ENCODE measurements at places on chromosomes 1 and 21.

- no peak for DNase-seq
Observed at GRCh38 chr1:68319907-68320306, 87.6 kb upstream of the WLS start.

DNA sequence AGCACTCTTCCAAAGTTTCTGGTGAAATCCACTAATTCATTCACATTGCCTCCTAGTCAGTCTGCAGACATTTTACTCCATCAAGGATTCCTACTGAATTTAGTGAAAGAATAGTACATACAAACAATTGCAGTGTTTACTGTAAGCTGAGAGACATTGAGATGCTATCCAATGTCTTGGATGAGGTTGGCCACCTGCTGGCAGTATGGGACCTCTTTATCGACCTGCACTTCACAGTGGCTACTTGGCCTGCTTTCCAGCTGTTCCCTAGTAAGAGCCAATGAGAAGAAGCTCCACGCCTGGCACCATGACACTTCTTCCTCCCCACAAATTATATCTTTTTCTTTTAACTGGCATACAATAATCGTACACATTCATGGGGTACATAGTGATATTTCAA lies 51.5 kb upstream of the LRIF1 start:
- DNase-seq = no peak

DNA sequence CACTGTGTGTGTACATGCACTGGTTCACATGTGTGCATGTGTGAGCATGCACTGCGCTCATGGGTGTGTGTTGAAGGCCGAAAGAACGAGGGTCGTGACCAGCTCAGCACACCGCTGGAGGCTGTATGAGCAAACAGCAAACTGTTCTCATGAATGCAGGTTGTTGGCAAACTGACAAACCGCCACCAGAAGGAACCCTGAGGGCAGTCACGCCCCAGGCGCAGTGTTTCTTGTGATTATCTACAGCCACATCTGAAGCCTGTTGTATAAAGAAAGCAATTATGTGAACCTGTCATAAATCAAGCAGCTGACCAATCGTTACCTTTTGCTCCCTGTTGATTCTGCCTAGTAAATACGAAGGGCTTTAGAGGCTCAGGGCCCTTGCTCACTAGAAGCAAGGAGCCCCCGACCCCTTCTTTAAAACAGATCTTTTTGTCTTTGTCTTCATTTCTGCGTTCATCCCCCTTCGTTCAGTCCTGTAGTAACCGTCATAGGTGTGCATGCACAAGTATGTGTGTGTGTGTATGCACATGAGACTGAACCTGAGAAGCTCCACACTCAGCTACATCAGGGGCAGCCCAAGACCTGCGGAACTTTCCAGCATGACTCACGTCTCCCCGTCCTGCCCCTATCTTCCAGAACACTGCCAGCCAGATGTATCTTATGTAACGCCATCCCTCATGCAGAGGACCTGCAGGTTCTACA lies 16.8 kb upstream of the RIPK4 start:
- DNase-seq = no peak

DNA sequence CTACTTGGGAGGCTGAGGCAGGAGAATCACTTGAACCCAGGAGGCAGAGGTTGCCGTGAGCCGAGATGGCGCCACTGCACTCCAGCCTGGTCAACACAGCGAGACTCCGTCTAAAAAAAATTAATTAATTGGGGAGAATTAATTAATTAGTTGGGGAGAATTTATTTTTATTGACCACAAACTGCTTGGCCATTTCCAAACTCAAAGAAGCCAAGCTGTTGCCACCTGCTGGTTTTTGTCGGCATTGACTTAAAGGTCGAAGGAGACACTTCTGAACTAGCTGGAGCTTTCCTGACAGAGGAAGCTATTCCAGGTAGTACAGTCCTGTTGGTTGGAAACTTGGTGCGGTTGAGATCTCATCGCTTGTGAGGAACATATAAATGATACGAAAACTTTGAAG lies 13.1 kb downstream of the MAP1LC3C start:
- no peak for DNase-seq

- DNase-seq = no peak
Observed at GRCh38 chr21:25732091-25732760, 2.5 kb downstream of the ATP5PF start.

DNA sequence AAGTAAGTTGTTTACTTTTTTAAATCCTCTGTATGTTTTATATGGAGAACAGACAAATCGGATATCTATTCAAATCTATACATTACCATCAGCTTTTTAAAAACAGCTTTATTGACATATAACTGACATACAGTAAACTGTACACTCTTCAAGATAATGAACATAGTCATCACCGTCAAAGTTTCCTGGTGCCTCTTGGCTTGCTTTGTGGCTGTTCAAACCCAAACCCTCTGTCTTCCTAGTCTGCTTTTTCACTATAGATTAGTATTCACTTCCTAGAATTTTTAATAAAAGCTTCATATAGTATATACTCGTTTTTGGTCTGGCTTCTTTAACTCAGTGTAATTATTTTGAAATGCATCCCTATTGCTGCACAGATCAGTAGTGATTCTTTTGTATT lies 56.4 kb upstream of the TPTE start:
- no peak for DNase-seq

DNA sequence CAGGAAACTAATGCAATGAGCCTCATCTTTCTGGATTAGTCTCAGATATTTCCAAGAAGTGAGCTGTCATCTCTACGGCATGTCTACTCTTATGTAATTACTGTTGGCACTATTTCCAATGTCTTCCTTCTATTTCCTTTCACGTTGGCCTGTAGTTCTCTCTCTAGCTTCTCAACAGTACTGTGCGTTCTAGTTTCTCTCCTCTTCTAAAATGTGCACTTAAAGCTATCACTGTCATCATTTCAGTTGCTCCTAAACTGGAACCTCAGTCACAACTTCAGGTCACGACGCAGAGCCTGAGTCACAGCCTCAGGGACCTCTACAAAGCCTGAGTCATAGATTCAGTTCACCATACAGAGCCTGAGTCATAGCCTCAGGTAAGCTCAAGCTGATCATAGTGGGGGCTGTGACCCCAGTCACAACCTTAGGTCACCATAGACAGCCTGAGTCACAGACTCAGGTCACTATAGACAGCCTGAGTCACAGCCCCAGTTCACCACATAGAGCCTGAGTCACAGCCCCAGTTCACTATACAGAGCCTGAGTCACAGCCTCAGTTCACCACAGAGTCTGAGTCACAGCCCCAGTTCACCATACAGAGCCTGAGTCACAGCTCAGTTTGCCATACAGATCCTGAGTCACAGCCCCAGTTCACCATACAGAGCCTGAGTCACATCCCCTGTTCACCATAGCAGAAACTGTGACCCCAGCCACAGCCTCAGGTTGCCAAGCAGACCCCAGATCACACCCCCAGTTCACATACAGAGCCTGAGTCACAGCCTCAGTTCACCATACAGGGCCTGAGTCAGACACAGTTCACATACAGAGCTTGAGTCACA lies 13.0 kb downstream of the WNT9A start:
- DNase-seq = no peak

GRCh38 chr1:151819976-151820623 lies 11.5 kb downstream of the RORC start:
- no peak for DNase-seq

DNA sequence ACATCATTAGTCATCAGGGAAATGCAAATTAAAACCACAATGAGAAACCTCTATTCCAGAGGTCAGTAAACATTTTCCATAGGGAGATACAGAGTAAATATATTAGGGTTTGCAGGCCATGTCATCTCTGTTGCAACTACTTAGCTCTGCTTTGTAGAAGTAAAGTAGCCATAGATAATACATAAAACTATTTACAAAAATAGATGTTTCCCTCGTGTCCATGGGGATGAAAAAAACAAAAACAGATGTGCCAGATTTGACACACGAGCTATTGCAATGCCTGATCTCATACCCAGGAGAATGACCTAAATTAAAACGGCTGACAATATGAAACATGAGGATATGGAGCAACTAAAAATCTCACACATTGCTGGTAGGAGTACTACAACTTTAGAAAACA lies 17.3 kb downstream of the LTN1 start:
- DNase-seq = no peak

DNA sequence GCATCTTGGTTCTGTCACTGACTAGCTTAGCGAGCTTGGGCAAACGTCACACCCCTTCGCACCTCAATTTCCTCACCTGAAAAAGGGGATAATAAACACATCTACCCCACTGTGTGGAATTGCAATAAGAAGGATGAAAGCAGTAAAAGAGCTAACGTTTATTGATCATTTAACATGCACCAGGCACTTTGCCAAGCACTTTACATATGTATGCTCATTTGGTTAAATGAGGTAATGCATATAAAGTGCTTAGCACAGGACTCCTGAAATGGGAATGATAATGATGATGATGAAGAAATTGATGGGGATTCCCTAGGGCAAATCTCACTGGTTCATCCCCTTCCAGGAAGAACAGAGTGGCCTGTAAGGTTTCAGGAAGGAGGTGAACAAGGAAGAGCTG lies 4.8 kb downstream of the NKAIN1 start:
- no peak for DNase-seq

DNA sequence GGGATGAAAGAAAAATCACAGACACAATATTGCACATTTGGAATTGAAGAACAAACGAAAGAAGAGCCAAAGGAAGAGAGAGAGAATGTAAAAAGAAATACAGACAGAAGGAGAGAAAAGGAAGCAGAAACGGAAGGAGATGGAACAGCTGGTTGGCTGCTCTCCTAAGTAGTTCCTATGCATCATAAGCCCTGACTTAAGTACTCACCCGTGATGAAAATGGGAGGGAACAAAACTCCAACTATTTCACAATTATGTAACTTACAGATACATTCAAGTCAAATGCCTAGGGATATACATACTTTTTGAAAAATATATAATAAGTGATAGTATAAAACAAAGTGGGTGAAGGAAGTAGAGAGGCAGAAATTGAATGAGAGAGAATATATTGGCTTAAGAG lies 88.5 kb downstream of the TTLL7 start:
- DNase-seq = no peak

GRCh38 chr1:1020000-1020404 lies at the start of gene AGRN:
AGRN (plus strand) TSS chr1:1020120; CDS start chr1:1020173, 53 bp downstream.
- DNase-seq = no peak

DNA sequence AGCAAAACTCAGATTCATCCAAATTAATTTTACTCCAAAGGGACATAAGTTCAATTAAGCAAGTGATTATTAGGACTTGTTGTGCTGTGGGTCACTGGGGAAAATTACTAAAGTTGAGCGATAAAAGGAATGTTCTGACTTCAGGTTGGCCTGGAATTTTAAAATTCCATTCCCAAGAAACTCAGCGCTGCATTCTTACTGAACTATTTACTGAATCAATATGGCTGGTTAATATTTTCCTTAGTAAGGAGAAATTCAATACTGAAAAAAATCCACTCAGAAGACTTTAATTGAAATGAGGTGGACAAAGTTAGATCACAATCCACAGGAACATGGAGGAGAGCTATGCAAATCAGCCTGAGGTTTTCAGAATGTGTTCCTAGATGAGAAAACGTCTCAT lies 578.9 kb upstream of the NR5A2 start:
- DNase-seq = no peak

- no peak for DNase-seq
Observed at GRCh38 chr21:18877917-18878316, 474.3 kb upstream of the TMPRSS15 start.

DNA sequence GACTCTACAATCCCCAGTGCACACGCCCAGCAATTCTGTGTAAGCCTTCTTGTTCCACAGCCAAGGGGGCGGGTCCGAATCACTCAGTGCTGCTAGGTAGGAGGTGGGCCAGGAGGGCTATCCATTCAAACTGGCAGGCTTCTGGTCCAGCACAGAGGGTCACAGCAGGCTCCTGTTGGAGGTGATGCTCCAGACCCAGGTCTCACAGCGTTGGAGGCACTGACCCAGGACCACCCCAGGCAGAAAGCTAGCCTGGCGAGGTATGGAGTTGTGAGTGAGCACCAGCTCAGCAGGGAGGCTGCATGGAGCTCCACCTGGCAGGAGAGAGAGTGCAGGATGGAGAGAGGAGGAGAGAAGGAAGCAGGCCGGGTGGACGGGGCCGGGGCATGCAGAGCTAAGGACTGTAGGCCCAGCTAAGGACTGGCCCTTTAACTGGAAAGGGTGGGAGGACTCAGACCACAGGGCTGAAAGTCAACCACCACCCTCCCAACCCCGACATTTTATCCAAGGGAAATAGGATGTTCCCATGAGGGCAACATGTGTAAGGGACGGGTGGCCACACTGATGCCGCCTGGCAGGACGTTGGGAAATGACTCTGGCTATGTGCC lies 38.7 kb downstream of the GPR161 start:
- DNase-seq = no peak

GRCh38 chr1:229336345-229336744 lies 6.5 kb downstream of the CCSAP start:
- DNase-seq = no peak

GRCh38 chr1:16991571-16991970 lies 11.2 kb upstream of the MFAP2 start:
- DNase-seq = no peak

DNA sequence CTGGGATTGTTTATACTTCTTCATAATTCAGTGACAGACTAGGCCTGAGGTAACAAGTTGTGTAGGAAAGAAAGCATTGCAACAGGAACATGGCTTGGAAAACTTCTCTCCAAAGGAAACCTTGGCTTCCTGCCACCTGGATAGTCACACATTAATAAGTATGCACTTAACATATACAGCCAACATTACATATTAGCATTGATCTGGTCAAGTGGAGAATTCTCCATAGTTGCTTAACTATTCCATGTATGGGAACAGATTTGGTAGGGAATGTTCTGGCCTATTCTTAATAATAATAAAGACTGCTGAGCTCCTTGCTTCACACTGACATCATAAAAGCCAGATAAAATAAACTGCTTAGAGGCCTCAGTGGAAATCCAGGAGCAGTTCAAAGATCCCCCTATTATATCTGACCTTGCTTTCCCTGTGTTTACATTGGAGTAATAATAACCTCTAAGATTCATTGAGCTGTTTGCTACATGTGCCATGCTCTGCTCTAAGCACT lies 27.2 kb upstream of the NFIA start:
- no peak for DNase-seq

DNA sequence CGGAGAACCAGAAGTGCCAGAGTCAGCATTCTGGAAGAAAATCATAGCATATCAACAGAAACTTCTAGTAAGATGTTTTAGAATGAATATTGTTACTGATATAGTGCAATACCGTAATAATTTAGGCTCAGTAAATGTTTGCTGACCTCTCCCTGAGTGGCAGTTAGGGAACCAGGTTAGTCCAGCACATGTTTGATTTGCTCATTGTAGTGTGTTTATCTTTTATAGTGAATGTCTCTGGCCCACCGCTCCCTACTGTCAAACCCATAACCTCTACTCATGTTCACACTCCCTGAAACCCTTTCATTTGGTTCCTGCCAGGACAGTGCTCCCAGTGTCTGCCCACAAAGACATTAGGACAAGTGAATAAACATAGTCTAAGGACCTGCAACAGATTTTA lies 102.7 kb downstream of the ZP4 start:
- no peak for DNase-seq

GRCh38 chr1:176885751-176886150 lies 278.8 kb downstream of the ASTN1 start:
- DNase-seq = no peak

GRCh38 chr1:70672442-70672888 lies 261.4 kb downstream of the CTH start:
- DNase-seq = no peak

Measured in renal pelvis (tissue), 12 donors.